ENCODE measurements at places on chromosomes 2 and 18.
A peak's percentile ranks its signal among the peaks of the same experiment; 100 is the strongest.

GRCh38 chr2:218369330-218369729 lies 12.7 kb downstream of the CATIP start:
- DNase-seq = no peak

- DNase-seq = no peak
Measured at GRCh38 chr18:49563130-49563540, 1.3 kb downstream of the LIPG start.

- DNase-seq = no peak
Measured at GRCh38 chr2:11278219-11278618, 66.2 kb downstream of the ROCK2 start.

DNA sequence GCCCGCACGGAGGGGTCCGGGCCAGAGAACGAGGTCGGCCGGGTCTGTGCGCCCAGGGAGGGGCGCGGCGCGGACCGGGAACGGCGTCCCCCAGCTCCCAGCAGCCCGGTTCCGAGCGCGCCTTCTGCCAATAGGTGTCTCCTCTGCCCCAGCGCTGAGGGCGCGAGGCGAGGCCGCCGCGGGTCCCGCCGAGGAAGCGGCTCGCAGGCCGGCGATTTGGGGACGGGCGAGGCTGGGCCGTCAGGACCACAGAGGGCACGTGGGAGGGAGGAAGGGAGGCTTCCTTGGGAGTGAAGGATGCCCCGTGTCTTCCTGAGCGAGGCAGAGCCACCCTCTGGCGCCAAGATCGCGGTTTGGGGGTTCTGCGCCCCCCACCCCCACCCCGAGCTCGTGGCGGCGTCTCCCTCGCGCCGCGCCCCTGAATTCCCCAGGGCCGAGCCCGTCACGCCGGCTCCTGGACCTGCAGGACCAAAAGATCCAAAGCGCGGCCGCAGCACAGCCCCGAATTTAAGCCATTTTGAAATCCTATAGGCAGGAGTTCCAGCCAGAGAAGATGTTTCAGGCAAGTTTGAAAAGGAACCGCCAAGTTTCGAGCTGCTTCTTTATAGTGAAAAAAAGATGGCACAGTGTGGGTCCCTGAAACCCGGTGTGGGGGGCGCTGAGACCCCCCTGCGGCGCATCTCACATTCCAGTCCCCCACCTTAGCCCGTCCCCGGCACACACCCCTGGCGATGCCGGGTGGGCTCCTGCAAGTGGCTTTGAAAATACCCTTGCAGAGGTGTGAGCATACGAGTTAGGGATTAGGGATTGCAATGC lies 909 bp downstream of the NFATC1 start:
- DNase-seq = no peak

- DNase-seq = no peak
Measured at GRCh38 chr2:117858336-117858735, 43.8 kb downstream of the DDX18 start.

DNA sequence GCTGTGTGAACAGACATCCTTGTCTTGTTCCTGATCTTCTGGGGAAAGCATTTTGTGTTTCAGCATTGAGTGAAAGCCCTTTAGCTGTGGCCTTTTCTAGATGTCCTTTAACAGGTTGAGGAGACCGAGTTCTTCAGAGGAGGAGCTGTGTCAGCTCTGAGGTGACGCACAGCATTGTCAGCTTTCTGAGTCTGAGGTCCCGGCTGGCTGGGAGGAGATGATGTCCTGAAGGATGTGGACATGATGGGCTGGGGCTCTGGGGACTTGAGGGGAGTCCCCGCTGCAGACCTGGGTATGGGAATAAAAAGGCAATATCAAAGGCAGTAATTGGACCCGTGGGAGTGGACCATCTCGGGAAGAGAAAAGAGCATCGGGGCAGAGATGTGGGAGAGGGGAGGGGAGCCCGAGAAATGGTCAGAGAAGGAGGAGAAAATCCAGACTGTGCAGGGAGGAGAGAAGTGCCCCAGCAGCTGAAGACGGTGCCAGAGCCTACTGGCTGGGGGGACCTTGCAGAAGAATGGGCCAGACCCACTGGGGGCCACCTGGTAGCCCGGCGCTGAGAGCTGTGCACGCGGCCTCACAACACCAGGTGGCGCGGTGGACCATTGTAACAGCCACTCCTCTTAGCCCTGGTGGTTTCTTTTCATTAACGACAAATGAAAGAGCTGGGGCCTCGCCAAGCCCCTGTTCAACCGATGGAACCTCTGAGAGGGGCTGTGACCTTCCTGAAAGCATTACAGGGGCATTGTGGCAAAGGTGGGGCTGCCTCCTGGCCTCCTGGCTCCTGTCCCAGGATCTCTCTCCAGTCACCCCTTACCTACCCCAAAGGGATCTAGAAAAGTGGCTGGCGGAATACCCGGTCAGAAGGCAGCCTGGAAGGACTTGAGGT lies 61.6 kb downstream of the ST3GAL5 start:
- DNase-seq = no peak

GRCh38 chr2:120559401-120559800 lies 176.3 kb upstream of the GLI2 start:
- peak; percentile 91 for DNase-seq

DNA sequence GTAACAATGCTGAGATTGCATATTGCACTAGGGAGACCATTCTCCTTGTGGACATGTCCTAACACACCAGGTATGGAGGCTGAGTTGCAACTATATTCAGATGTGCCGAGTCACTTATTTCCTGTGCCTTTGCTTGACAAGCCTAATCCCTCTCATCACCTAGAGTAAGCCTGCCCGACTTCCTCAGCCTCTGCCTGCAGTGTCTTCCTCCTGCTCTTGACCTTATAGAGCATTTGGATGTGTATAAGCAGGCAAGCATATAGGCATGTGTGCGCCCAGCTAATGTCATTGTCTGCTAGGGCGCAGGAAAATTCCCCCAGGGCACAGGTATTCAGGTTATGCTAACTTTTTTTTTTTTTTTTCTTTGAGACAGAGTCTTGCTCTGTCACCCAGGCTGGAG lies 316.9 kb downstream of the CDH2 start:
- DNase-seq = no peak

DNA sequence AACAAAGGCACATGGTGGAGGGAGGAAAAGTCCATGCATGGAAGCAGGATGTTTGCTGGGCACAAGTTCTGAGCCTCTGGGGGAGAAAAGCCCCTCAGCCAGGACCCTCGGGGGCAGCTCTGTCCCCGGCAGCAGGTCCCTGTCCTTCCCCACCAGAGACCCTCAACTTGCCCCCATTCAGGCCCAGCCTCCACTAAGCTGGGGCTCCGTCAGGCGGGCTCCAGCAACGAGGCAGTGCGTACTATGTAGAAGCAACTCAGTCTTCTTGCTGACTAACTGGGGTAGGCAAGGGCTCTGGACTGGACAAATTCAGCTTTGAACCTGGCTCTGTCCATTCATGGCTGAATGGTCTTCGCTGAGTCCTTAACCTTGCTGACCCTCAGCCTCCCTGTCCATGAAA lies 23.0 kb downstream of the CFAP65 start:
- no peak for DNase-seq

DNA sequence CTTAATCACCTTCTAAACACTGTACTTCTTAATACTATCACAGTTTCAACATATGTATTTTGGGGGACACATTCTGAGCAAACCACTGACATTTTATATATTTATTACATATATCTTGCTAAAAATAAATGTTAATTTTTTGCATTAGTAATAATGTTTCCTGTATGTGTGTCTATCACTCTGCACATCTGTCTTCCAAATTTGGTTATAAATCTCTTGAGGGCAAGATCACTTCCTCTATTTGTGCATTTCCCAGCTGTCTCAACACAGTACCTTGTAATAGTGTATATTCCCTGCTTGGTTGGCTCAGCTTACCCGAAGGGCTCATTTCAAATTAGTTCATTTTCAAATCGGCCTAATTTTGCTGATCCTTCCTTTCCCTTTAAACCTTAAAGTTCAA lies 617.1 kb upstream of the GYPC start:
- no peak for DNase-seq
